ENCODE measurements at places on chromosomes 3 and 15. TPM values are rescaled to one million over a fixed set of nuclear protein-coding genes. Genes with fewer than 3 reads are reported as not detected.

DNA sequence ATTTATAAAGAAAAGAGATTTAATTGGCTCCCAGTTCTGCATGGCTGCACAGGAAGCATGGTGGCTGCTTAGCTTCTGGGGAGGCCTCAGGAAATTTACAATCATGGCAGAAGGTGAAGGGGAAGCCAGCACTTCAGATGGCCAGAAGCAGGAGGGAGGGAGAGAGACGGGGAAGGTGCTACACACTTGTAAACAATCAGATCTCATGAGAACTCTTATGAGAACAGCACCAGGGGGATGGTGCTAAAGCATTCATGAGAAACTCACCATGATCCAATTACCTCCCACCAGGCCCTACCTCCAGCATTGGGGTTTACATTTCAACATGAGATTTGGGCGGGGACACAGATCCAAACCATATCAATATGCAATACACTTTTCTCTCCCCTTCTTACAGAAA, 73.7 kb downstream of the ECT2 start:
- H3K4me3 ChIP-seq, result no peak overlapping the region
- no peaks in the 10 kb centered on the region for H3K4me1 ChIP-seq
- no peak overlapping the region for H3K27ac ChIP-seq
- no peaks in the 10 kb centered on the region for H3K27me3 ChIP-seq

DNA sequence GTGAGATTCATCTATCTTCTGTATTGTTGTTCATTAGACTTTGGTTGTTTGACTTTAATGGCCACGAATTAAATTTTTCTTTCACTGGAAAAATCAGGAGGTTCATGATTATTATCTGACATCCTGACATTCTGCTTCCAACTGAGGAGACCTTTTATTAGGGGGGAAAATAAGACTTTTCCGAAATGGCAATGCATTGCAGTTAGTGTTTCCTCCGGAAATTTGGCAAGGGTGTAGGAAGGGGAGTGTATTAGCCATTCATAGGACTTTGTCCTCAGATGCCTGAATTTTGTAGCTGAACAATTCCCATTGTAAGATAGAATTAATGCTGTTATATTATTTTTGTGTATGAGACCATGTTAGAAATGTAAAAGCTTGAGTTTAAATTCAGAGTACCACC, 450.6 kb upstream of the TGFBR2 start:
- no peaks in the 10 kb centered on the region for H3K4me1 ChIP-seq
- H3K4me3 ChIP-seq, result no peak overlapping the region
- H3K27ac ChIP-seq, result no peak overlapping the region
- H3K36me3 ChIP-seq, result no peaks in the 10 kb centered on the region
- no peaks in the 10 kb centered on the region for H3K27me3 ChIP-seq

DNA sequence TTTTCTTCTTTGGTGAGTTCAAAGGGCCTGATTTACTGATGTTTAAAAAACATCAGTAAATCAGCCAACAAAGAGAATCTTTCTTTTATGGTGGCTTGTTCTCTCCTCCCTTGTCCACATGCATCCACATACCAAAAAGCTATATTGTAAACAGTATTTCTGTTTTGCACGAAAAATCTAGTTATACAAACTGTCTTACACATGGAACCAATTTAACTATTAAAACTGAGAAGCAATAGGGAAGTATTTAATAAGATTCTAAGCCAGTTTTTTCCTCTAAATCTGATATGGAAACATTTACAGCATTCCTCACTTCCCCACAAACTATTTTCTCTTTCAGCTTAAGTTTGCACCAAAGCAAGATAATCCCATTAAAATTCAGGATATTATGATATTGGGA, 110.8 kb upstream of the ICE2 start:
- H3K4me3 ChIP-seq, result peak overlapping the region; percentile 91
- H3K36me3 ChIP-seq, result peaks cover 1% of the 10 kb centered on the region
- H3K27ac ChIP-seq, result peak overlapping the region; percentile 94
- H3K27me3 ChIP-seq, result peaks cover 24% of the 10 kb centered on the region
- DNase-seq, result no peak
- H3K4me1 ChIP-seq, result peaks cover 75% of the 10 kb centered on the region

DNA sequence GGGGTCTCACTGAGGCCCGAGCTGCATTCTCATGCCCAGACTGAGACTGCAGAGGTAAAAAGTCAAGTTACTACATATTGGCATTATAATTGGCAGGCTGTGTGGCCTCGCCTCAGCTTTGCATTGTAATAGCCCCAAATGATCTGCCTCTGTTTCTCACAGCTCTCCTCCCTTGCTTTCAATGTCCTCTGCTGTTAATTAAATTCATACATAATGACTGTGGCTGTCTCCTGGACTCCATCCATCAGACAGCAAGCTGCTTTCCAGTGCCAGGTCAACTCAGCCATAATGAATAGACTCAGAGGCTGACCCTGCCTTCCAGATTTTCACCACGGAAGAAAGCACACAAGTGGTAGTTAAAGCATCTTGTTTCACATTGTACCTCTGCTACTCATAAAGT, 7.6 kb upstream of the RTP4 start:
- DNase-seq, result no peak
- no peak overlapping the region for H3K4me3 ChIP-seq
- H3K27ac ChIP-seq, result no peak overlapping the region

- no peak for DNase-seq
- H3K4me1 ChIP-seq, result no peaks in the 10 kb centered on the region
- H3K27ac ChIP-seq, result no peak overlapping the region
- H3K27me3 ChIP-seq, result peaks cover 15% of the 10 kb centered on the region
- no peaks in the 10 kb centered on the region for H3K36me3 ChIP-seq
- no peak overlapping the region for H3K4me3 ChIP-seq
Observed at GRCh38 chr3:193796089-193796488, 203.1 kb downstream of the OPA1 start.

Gene ACP3
- not detected for total RNA-seq

Gene SLC24A5
- not detected for total RNA-seq
